ENCODE measurements at places on chromosomes 4 and X. TPM values are rescaled to one million over a fixed set of nuclear protein-coding genes. Genes with fewer than 3 reads are reported as not detected.

NLGN4X gene
- total RNA-seq, result 2.1 TPM

DNA sequence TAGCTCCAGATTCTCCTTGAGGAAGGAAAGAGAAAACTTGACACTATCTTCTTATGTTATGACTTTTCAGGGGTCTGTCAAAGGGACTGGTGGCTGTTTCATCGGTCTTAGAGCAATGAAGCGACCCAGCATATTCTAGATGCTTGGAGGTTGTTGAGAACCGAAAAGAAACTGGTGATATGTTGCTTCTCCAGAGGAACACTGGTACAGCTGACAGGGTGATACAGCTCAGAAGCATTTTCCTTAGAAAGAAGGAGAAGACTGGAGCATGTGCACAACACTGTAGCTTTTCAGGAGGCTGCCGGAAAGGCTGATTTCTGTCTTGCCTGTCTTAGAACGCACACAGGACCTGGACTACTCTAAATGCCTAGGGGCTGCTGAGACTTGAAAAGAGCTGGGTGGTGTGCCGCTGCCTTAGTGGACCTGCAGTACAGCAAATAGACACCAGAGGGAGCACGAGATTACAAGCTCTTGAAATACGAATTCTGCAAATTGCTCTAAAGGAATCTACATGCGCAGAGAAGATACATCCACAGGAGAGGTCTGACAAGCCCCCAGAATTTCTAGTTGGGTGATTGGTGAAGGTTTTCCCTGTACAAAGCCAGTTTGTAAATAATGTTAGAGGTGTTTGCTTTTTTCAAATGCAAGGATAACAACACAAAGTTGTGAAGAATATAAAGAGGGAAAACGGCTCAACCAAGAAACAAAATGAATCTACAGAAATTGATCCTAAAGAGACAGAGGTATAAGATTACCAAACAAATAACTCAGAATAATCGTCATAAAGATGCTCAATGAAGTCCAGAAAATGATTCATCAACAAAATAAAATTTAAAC is 223.1 kb upstream of the DMD start:
- DNase-seq, result no peak

CCNQ gene
- total RNA-seq, result 13.5 TPM

WDR13 gene
- total RNA-seq, result 112 TPM

- DNase-seq, result no peak
Observed at GRCh38 chr4:52358883-52359321, 300.2 kb downstream of the USP46 start.

DNA sequence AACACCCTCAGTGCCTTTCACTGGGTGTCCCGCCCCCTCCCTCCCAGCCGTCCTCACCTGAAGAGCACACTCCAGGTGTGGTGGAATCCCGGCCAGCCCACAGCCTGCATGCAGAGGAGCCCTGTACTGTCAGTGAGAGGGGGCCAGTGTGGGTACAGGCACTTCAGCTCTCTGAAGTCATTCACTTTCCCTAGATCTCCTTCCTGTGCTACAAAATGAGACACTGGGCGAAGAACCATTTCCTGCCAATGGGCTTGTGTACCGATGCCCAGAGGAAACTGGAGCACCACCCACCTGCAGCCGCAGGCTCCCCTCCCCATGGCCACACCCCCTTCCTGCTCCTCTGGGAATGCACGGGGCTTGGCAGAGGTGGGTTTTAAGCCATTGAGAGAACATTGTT is 73.9 kb upstream of the C4orf50 start:
- DNase-seq, result no peak

DNA sequence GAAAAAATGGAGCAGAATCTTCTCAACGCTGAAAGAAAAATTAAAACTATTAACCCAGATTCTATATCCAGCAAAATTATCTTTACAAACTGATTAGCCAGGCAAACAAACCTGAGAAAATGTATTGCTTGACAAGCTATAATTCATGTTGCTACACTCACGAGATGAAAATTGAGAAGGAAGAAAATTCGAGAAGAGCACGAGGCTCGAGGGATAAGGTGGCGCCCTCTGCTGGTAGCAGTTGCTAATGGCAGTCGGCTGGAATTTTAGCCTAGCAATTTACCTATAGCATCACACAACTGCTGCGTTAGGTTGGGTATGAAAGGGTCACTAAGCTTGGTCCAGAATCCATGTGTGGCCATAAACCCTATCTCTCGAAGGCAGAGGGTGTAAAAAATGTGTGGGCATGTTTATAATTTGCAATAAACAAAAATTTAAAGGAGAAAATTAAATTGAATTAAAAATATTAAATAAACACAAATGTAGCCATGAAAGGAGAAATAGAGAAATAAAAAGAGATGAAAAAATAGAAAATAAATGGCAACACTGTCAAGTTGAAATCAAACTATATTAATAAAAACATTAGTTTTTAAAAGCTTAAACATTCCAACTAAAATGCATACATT is 126.6 kb downstream of the PPP4R3C start:
- DNase-seq, result no peak

DNA sequence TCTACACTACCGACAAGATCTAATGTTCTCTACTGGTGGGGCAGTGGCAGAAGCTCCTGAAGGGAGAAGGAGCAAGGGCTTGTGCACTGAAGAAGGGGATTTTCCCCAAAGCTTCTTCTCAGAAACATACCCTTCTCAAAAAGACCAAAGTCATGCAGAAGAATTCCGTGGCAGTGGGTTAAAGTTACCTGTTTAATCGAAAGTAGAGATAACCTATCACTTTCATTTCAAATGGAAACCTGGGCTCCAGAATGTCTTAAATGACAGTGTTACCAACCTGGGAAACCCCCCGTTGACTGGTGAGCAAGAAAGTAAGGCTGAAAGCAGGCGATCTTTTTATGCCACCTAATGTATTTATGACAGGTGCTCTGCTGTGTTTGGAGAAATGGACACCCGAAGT is 92.5 kb upstream of the TEX13D start:
- no peak for DNase-seq

DNA sequence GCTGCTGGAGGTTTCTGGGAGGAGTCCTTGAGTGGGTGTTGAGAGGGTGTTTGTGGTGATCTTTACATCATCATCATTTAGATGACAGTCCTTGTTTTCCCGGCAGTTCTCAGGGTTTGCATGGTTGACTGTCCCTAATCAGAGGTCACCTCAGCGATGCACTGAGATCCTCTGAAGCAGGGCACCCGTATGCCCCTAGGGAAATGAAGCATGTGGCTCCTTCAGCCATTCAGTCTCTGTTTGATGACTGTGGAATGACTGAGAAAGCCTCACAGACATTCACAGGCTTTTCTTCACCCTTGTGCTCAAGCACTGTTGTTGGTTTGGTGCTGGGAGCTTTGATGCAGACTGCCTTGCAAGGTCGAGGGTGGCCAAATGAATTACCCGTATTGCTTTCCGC is 474.7 kb downstream of the SPRY1 start:
- no peak for DNase-seq

DNA sequence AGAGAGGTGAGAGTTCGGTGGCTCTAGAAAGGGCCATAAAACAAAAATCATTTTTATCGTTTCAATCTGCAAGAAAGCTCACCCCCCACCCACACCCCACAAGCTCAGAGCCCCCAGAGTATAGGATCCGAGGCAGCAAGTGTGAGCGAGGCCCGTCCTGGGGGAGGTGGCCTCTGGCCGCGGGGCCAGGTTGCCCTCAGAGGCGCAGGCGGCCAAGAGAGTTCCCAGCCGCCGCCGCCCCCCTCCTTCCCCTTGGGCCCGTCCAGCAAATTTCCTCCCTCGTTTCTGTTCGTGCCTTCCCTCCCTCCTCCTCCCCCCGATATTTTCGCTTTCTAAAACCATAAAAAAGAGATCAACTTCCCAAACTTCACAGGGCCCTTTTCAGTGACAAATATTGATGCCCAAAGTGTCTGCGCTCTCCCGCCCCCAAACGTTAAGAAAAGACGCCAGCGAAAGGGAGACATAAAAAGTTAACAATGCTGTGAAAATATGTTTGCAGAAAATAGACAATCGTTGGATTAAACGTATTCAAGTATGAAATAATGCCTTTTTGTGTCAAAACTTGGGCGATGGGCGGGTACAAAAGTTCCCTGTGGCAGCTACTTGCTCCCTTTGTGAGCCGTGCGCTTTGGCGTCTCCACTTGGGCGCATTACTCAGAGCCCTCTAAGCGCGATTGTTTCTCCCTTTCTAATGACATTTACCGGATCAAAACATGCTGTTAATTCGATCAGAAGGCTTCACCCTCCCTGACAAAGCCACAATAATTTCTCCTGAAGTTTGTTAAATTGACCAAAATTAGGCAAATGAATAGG is 1.1 kb upstream of the HELT start:
- DNase-seq, result no peak

ATP1B4 gene
- total RNA-seq, result not detected

DNA sequence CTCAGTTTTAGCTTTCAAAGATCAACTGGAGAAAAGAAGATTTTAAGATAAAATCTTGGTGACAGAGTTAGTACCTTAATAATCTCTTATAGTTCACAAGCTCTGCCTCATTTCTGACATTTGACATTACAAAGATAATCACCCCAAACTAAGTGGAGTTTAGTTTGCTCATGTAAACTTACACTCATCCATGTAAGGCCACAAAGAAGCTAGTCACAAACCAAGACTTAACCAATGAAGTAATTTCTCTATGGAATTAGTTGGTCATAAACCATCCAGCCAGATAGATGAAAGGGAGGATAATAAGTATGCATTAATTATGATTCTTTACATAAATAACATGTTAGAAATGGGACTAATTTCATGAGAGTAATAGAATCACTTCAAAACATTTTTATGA is 159.2 kb downstream of the FAM13A start:
- DNase-seq, result no peak

- no peak for DNase-seq
Observed at GRCh38 chrX:17027931-17028330, 81.5 kb downstream of the REPS2 start.
